ENCODE measurements at places on chromosomes 2 and 18.

DNA sequence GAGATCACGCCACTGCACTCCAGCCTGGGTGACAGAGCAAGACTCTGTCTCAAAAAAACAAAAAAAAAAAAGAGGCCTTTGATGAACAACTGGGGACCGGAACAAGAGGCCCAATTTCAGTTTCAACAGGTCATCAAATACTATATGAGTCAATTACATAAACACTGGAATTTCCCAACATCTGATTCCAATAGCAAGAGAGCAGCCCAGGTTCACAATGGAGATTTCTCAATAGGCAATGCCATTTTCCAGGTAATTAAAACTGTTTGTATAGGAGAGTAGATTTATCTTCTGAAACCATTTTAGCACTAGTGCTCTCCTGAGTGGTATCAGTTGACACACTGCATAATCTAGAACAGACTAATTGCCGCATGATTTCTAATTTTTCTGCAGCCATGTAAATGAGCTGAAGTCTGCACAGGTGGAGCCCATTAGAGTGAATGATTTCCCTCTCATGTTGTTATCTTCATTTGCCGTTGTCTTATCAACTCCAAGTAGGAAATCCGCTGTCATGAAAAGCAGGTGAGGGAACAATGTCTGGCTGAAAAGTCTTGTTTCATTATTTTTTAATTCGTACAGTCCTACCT, 264.1 kb upstream of the MEIS1 start:
- DNase-seq, result no peak

GRCh38 chr2:39335930-39336329, 92.2 kb upstream of the CDKL4 start:
- no peak for DNase-seq

- DNase-seq, result no peak
These were observed 51.2 kb upstream of the PXDN start for GRCh38 chr2:1795261-1796231.

DNA sequence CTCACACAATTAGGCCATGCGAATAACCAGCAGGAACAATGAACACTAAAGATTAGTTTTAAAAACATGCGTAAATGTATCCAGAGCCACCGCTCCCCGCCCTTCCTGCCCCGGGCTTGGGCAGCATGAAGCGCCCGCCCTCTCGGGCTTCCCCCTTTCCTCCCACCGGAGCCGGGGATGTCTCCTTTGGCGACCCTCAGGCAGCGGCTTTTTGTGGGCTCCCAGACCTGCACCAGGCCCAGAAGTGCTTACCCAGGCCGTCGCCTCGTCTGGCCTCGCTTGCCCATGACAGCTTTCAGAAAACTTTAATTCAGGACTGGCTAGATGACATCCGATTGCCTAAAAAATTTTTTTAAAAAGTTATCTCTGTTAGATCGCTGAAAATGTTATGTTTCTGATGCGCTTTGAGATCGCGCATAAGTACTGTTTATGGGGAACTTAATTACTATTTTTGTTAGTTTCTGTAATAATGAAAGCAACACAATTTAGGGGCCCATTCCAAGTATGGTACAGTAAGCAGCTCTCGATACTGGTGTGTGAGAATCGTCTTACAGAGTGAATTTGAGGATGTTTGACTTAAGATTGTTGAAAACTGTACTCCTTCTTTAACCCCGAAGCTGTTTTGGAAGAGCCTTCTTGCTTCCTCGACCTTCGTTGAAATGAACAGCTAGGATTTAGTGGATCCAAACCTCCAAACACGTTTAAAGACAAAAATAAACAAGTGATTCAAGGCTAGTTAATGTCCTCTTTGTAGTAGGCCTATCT, 1.1 kb downstream of the MAP3K20 start:
- peak; percentile 75 for DNase-seq

GRCh38 chr2:36677996-36678605, 18.4 kb upstream of the VIT start:
- DNase-seq, result no peak

DNA sequence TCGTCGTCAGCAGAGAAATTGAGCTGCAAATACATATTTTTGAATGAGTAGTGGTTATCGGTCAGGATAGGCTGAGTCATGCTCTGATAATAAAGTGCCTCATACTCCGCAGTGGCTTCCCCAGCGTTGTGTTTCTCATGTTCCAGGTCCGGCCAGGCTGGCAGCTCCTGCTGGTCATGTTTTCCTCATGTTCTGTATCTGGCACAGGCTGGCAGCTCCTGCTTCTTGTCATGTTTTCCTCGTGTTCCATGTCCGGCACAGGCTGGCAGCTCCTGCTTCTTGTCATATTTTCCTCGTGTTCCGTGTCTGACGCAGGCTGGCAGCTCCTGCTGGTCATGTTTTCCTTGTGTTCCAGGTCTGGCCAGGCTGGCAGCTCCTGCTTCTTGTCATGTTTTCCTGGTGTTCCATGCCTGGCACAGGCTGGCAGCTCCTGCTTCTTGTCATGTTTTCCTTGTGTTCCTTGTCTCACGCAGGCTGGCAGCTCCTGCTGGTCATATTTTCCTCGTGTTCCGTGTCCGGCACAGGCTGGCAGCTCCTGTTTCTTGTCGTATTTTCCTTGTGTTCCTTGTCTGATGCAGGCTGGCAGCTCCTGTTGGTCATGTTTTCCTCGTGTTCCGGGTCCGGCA, 148.9 kb downstream of the ATP9B start:
- DNase-seq, result no peak

GRCh38 chr18:32553640-32554365, 83.1 kb upstream of the GAREM1 start:
- no peak for DNase-seq

- no peak for DNase-seq
These were observed 171.4 kb upstream of the LRRTM1 start for GRCh38 chr2:80475970-80476369.

DNA sequence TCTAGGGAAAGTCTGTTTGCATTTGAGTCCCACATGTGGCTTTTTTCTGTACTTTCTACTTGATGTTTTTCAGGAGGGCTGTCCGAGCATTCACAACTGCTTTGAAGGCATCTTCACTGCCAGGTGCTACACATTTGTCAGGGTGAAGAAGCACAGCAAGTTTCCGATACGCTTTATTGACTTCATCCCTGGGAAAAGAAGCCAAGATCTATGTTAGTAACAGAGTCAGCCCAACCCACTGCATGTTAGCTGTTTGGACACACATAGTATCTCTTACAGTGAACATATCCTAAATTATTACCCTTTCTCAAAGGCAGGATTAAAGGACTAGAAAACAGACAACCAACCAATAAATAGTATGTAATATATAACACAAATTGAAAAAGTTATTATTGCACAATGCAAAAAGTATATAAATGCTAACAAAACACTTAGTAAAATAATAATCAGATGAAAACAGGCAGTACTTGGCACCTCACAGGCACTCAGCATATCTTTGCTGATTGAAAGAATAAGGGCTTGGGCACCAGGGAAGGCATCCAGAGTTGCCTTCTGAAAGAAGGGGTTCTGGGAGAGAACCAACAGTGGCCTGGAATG, 24.1 kb downstream of the DNAJC27 start:
- no peak for DNase-seq
